ENCODE measurements at places on chromosomes 2 and 18.

DNA sequence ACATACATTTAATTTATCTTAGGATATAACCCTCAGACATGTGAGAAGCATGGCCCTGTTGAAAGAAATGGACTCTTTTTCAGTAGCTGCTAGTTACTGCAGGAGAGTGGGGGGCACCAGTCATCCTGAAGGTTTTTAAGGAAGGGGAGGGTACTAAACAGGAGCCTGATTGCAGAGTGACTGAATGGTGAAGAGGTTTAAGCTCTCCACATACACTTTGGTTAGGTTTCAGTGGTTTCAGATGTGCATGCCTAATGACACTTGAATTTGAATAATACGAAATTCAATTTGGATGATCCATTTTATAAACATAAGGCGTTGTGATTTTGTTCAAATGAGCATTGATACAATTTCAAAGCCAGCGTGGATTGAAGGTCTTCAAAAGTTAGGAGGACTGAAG is 10.9 kb upstream of the FAM237A start:
- DNase-seq = no peak

DNA sequence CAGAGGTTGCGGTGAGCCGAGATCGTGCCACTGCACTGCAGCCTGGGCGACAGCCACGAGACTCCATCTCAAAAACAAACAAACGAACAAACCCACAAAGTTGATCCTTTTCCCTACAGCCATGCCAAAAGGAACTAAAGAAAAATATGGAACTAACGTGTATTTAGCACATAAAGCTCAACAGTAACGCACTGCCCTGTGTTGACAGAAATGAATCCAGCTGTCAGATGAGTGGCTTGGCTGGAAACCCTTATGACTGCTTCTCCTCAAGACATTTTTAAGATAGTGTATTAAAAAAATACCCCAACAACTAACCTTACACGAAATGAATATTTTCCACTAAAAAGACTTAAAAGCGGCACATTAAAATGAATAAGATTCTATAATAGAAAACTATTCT is 62.9 kb upstream of the TUBA3E start:
- DNase-seq = no peak

GRCh38 chr2:99743146-99743545 is 253.3 kb upstream of the REV1 start:
- no peak for DNase-seq

DNA sequence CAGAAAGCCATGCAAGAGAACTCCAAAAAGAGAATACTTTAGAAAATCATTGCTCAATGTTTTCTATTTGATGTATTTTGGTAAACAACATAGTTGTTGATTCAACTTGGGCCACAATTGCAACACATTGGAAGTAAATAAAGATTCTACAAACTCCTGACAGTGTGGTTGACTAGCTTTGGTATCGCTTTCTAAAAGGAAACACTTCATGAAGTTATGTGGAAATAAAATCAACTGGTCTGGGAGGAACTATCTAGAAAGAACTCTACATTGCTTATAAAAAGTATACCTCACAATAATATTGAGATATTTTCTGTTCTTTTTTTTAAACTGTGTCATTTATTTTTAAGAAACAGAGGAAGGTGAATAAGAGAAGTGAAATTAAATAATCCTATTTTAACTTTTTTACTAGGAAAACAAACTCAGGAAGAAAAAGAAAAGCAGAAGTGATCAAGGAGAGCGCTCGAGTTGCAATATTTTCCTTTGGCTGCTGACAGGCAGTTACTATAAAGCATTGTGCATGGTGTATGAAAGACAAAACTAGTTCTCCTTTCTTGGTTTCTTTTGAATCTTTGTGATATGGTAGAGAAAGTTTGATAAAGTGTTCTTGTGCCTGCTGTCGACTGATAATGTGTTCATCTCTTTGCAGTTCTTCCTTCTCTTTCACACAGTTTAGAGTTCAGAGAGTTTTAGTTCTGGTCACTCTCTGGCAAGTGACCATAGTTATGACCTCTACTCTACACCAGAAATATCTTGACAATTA is 3.0 kb downstream of the DHRS9 start:
- no peak for DNase-seq

GRCh38 chr2:190649035-190649797 is at the start of gene NAB1:
TSS of gene NAB1 (plus strand) at chr2:190649083. CDS start at chr2:190659177, 10,094 bp downstream.
- peak; percentile 52 for DNase-seq

- no peak for DNase-seq
Measured at GRCh38 chr2:145116056-145116455, 596.1 kb upstream of the ZEB2 start.

DNA sequence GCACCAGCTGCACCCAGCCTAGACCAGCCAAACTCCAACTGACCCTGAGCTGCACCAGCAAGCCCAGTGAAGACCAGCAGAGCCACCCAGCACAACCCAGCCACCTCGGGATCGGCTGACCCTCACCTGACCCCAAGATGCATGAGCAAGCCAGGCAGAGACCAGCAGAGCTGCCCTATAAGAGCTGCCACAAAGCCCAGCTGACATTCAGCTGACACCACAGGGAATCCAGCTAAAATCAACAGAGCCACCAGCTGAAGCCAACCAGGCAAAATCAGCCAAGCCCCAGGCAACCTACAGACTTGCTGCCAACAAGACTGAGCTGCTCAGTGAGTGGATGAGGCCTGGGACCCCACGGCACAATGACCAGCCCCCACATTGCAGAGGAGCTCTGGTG is 54.6 kb downstream of the CYP27C1 start:
- no peak for DNase-seq

GRCh38 chr2:107107351-107107750 is 221.4 kb upstream of the ST6GAL2 start:
- no peak for DNase-seq

- DNase-seq = no peak
Measured at GRCh38 chr2:44572196-44572900, 210.6 kb downstream of the CAMKMT start.

DNA sequence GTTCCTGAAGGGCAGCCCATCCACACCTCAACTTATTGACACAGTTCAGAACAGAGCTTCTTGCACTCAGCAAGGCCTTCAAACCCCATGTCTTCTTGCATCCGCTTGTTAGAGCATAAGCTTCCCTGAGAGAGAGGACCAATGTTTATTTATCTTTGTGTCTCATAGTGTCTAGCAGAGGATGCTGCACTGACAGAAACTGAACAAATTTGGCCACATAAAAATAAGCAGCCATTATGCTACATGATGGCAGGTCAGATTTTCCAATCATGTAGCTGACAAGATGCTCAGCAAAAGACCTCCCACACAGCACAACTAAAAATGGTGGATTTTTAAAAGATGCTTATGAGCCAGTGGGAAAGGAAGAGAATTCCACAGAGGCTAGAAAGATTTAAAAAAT is 38.1 kb upstream of the SIGLEC15 start:
- no peak for DNase-seq

DNA sequence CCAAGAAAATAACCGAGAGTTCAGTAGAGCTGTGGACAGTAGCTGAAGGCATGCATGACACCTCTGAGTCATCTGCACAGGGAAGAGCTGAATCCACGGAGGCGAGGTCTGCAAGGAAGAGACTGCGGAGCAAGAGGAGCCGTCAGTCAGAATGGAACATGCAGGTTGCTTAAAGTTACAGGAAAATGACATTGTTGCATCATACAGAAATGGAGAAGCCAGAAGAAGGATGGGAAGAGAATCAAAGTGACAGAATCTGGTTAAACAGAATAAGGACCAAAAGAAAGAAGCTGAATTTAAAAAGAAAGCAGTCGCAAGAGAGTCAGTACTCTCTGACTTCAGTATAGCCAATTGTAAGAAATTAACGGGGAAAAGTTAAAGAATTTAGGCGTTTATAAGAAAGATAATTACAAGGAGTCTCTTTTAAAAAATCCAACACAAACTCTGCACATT is 533.8 kb downstream of the ADCYAP1 start:
- no peak for DNase-seq

DNA sequence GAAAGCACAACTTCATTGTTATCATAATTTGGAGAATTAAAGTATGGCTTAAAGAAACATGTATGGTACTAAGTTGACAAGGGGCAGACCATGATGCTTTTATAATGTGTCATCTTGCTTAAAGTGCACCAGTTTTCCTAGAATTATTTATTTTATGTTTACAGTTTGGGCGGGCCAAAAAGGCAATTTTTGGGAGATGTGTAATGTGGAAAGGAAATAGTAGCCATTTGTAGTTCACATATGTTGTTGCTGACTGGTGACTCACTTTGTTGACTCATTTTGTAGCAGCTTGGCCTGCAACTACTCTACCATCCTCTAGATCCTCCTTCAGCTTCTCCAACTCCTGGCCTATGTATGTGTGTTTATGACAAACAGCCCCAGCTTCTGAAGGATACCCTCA is 7.7 kb downstream of the ZSCAN30 start:
- DNase-seq = peak; percentile 57

GRCh38 chr2:9285921-9286320 is 79.3 kb downstream of the ASAP2 start:
- DNase-seq = no peak

- DNase-seq = peak; percentile 3
Measured at GRCh38 chr2:18062892-18063291, 184.4 kb downstream of the KCNS3 start.

- no peak for DNase-seq
Measured at GRCh38 chr2:26885651-26886329, 37.9 kb downstream of the DPYSL5 start.

DNA sequence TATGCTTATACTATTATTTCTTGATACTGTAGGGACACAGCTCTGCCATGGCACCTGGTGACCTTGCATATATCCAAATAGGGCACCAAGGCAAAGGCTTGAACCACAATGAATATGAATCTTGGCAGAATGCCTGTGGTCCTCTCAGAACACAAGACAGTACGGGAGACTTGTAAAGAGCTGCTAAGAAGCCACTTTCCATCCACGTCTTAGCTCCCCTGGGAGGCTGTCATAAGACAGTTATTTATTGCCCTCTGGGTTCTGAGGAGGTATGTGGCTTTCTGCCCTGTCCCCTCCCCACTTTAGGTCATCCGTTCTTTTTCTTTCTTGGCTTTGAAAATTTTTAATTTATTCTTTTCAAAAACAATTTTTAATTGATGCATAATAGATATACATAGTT is 29.8 kb upstream of the MRPL33 start:
- DNase-seq = no peak

GRCh38 chr2:224951723-224952481 is 90.4 kb downstream of the DOCK10 start:
- no peak for DNase-seq

Measured in cardiac fibroblast (primary cell).